ENCODE measurements at places on chromosomes 2 and 18.

DNA sequence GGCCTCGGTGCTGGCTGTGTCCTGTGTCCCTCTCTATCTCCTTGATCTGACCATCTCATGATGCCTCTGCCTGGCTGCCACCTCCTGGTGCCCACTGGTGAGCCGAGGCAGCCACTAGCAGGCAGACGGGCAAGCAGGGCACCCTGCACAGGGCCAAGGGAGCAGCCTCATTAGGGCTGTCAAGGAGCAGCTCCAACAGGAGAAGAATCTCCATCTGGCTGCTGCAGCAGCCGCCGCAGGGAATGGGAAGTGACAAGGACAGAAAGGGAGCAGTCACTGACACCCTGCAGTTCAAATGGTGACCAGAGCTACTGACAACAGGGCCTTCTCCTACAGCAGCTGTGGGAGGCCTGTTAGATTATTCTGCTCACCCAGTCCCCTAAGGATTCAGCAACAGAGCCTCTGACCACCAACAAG is 32.6 kb downstream of the ALPK2 start:
- no peak for DNase-seq

DNA sequence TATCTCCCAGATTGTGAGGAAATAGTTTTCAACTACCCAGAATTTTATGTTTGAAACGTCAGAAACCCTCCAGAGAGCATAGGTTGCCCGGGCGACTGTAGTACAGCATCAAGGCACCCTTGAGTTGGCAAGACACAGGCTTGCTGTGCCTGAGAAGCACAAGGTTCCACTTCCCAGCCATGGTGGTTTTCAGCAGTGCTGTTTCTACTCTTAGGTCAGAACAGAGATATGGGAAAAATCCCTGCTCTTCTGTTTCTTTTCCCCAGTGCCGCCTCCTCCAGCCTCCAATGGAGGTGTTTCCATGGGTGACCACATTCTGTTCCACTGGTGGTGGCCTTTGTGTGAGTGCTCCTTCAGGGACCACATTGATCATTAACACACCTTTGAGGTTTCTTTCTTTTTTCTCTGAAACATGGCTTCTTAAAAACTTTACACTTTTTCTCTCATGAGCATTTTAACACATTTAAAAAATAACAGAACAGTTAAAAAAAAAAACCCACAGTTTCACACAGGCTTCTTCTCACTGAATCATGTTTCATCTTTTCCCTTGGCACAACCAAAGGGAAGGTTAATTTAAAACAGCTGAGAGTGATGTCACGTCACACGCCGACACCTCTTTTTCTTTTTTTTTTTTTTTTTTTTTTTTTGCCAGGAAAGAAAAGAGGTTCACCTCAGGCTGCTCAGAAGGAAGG is 229.3 kb upstream of the HDAC4 start:
- no peak for DNase-seq

DNA sequence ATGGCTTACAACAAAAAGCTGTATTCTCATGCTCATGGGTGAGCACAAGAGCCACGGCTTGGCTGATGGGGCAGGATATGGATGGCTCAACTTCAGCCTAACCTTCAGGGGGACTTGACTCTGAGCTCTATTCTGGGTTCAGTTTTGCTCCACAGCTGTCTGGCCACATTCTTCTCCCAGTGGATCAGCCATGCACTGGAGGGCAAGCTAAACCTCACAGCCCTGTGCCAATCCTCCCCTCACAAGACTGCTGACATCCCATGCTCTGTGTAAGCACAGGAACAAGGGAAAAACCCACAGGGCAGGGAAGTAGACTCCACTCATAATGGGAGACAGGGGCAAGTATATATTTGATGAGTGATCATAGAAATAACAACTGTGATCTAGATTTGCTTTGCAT is 35.6 kb downstream of the COPS8 start:
- no peak for DNase-seq

GRCh38 chr2:89833116-89833779 is 1141.8 kb downstream of the RPIA start:
- no peak for DNase-seq

GRCh38 chr2:3420769-3421397 is 41.4 kb downstream of the TRAPPC12 start:
- DNase-seq = no peak

- no peak for DNase-seq
Observed at GRCh38 chr2:205077159-205077558, 531.9 kb downstream of the PARD3B start.

DNA sequence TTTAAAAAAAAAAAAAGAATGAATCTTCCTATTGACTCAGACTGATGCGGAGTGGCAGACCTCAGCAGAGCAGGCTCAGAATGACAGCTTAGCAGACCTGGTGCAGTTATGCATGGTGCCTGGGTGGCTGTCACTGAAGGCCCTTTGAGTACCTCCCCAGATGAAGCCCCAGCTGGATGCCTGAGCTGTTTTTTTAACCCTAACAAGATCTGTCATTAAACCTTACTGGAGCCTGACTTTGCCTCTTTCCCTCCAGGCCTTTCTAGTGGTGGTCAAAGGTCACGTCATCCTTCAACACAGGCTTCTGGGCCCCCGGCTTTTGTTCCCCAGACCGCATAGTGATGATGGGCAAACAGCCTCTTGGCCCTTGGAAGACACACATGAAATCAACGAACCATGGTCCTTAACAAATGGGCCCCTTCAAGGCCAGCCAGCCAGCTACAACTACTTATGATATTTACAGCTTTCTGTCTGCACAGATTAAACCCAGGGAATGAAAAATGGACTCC is 138.3 kb upstream of the CYP1B1 start:
- DNase-seq = no peak

DNA sequence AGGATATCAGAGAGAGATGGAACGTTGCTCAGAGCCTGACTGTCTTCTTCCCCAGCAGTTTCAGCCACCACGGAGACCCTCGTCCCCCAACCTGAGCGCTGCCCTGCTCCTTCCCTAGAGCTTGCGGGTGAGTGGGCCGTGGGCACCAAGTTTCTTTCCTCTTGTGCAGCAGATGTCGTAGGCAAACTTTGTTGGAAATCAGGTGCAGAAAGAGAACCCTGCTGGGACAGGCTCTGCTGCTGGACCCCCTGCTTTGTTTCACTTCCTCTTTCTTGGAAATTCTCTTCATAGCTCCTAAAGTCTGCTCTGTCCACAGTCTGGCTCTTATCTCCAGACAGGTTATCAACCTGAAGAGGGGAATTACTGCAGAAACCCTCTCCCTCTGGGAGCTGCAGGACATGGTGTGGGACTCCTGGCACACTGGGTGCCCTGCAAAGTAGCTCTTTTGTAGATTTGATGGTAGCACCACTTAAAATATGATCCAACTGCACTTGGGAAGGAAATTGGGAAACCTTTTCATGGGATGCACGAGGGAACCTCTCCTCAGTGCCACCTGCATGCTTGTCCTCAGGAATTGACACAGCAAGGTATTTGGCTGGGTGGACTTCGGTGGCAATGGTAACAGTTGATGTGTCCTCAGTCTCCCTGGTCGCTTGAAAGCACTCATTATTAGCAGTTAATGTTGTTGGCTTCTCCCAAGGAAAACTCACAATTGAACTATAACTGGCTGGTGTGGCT is 92.2 kb downstream of the ALPK2 start:
- DNase-seq = no peak

GRCh38 chr18:31828613-31829012 is 67.9 kb upstream of the SLC25A52 start:
- no peak for DNase-seq

- no peak for DNase-seq
Observed at GRCh38 chr18:50356036-50356945, 18.6 kb upstream of the SKA1 start.

GRCh38 chr2:69083235-69083748 is 70.3 kb downstream of the ANTXR1 start:
- no peak for DNase-seq
